GM23248 (cell line): ENCODE measurements at places on chromosomes 2 and 18. TPM values are rescaled to one million over a fixed set of nuclear protein-coding genes. Genes with fewer than 3 reads are reported as not detected.

The PID1 gene
- 8.6 and 9.6 TPM in 2 replicates for polyA plus RNA-seq

The ZC3H8 gene
- polyA plus RNA-seq = 7.0 and 9.5 TPM in 2 replicates

The ACVR2A gene
- polyA plus RNA-seq = 32.0 and 33.1 TPM in 2 replicates

The TWIST2 gene
- 248 and 253 TPM in 2 replicates for polyA plus RNA-seq

DNA sequence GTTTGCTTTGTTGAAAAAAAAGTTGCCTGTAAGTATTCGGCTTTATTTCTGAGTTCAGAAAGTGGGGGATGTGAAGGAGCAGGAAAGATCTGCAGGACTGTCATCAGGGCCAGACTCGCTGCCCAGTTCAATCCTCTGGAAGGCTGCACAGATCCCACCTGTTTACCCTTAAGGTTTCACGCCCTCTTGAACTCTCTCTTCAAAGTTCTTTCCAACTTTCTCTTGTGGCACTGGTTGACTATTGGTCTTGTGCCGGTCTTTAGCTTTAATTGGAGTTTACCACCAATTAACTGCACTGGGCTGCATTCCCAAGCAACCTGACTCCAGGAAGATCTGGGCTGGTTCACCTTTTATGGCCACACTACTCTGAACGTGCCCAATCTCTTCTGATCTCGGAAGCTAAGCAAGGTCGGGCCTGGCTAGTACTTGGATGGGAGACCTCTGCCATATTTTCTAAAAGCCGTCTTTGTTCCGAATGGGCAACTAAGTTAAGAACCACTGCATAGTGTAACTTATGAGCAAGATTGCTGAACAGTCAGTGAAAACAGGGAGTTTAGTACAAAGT is 495.0 kb downstream of the DPP10 start:
- no peak for DNase-seq

GRCh38 chr2:98517636-98518035 is 73.0 kb downstream of the INPP4A start:
- DNase-seq = peak; percentile 10

DNA sequence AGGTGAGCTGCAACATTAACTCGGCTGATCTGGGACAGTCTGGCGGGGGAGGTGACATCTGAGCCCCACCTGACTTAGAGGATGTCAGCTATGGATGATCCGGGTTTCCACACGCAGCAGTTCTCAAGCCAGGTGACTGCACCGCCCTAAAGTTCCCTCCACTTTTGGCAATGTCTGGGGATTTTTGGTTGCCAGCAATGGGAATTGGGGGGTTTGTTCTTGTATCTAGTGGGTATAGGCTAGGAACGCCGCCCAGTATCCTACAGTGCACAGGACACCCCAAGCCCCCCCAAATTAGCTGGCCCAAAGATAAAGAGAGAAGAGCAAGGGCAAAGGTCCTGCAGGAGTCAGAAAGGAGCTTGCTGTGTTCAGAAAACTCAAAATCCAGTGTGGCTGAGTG is 544 bp upstream of the AGFG1 start:
- DNase-seq = no peak

DNA sequence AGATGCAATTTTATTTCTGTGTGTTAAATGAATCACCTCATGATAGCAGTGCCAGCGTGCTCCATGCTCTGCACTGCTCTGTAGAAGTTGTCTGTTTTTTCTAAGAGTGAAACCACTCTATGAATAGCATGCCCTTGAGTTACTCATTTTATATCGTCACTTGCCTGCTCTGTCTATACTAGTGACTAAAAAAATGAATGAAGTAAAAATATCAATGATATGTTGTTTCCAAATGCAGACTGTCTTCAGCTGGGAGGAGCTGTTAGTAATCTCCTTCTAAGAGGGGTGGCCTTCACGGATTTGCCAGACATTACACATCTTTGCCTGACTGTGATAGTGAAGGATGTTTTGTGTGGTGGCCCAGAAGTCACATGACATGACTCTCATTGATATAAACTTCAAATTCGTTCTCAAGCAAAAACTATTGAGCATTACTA is 852.1 kb downstream of the CNTNAP5 start:
- no peak for DNase-seq

DNA sequence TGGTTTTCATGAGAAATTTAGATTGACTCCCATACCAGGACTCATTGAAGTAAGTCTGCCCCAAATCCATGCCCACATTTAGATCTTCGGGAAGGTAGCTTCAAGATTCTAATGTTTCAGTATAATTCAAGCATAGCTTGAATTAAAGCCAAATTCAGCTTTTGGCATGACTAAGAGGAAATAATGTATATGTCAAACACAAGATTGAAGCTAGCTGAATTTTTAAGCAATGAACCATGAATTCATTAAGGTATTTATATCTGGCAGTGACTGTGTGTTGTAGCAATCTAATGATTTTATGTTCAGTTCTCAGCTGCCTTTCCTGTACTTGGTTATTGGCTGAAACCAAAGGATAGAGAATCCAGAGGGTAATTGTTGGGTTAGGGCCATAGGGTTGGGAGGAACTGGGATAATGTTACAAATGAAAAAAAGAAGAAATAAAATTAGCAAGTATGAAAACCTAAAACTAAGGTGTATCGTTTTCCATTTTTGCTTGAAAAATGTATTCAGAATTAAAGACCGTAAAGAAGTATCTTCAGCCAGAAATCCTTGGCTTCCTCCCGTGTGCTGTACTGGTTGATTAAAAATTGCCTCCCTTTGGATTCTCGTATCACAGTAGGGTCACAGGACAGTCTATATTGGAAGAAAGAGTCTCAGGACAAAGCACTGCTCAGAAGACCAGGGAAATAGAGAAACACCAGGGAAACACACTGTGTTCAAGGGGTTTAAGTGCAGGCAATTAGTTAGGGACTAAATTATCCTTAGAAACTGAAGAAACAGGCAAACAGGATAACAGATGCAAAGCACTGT is 119.0 kb upstream of the FN1 start:
- no peak for DNase-seq

- DNase-seq = peak; percentile 40
Measured at GRCh38 chr2:200026332-200027230, 71.2 kb downstream of the MAIP1 start.

DNA sequence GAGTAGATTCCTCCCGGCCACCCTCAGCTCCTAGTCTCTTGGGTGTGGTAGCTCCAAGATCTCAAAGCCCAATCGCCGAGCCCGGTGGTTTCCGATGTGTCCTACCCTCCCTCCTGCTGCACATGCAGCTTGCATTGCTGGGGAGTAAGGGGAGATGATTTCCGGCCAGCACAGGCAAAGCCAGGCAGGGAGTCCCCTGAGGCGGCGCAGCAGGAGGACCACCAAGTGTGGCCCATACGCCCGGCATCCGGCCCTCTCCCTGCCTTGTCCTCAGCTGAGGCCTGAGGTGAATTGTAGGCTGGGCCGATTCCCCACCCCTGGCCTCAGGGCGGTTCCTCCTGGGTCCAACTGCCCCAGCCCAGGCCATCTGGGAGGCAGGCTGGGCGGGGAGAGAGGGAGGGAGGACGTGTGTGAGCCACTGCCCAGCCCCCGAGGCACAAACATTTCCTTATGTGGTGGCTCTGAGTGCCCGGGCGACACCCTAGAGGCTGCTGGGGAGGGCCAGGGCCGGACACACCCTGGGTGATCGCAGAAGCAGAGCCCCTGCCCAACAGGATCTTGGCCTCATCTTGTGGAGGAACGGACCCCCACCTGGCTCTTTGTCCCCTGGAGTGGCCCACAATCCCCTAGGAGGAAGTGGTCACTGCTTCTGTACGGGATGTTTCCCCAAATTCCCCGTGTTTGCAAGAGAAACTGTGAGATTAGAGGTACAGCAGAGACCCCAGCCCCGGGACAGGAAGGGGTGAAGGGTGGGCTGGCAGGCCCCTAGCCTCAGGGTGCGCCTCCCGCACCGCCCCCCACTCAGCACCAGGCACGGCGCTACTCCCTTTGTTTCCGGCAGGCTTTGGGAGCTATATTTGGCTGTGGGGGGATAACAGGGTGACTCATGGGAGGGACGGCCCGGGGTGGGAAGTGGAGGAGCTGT is 41.9 kb upstream of the PTMA start:
- peak; percentile 97 for DNase-seq

GRCh38 chr2:8767324-8767723 is 70.1 kb downstream of the KIDINS220 start:
- no peak for DNase-seq
